BJ (cell line): ENCODE measurements at places on chromosomes 11 and 22.

DNA sequence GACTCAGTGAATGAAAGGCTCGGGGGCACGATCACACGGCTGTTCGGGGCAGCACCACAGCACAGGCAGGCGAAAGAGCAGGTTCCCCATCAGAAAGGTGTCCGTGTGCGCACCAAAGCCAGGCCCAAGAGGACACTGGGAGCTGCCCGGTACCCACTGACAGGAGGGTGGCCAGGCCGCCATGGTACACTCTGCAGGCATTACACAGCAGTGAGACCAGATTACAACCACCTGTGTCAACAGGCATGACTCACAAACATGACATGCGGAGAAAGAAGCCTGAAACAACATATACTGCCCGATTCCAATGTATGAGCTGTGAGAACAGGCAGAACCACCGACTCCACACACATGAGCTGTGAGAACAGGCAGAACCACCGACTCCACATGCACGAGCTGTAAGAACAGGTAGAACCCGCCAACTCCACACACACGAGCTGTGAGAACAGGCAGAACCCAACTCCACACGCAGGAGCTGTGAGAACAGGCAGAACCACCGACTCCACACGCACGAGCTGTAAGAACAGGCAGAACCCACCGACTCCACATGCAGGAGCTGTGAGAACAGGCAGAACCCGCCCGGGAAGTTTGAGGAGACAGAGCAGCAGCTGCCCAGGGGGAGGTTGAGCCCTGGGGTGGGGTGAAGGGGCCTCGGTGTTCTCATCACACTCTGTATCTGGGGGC lies 32.6 kb downstream of the KIAA0930 start:
- DNase-seq, result no peak

DNA sequence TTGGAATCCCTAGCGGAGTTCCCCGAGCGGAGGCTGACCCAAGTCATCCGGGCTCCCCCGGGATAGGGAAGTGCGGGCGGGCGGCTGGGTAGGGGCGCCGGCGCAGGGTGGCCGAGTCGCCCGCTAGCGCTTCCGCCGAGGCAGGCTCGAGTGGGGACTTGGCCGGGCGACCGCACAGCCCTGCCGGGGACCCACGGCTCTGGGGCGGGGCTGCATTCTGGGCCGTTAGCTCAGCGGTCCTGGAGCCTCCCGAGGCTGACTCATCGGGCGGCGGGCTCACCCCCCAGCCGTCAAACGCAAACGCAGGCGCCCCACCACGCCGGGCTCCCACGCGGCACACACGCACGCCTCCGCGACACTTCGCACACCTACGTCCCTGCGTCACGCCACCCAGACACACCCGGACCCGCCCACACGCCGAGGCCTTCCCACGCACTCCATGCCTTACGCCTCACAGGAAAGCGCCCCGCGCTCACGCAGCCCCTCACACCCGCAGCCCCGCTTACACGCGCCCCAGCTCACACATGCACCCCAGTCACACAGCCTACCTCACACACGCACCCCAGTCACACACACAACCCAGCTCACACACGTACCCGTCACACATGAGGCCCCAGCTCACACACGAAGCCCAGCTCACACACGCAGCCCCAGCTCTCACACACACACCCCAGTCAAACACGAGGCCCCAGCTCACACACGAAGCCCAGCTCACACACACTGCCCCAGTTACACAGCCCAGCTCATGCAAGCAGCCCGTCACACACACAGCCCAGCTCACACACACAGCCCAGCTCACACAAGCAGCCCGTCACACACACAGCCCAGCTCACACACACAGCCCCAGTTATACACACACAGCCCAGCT lies 1.2 kb downstream of the PHLDB1 start:
- DNase-seq, result no peak

DNA sequence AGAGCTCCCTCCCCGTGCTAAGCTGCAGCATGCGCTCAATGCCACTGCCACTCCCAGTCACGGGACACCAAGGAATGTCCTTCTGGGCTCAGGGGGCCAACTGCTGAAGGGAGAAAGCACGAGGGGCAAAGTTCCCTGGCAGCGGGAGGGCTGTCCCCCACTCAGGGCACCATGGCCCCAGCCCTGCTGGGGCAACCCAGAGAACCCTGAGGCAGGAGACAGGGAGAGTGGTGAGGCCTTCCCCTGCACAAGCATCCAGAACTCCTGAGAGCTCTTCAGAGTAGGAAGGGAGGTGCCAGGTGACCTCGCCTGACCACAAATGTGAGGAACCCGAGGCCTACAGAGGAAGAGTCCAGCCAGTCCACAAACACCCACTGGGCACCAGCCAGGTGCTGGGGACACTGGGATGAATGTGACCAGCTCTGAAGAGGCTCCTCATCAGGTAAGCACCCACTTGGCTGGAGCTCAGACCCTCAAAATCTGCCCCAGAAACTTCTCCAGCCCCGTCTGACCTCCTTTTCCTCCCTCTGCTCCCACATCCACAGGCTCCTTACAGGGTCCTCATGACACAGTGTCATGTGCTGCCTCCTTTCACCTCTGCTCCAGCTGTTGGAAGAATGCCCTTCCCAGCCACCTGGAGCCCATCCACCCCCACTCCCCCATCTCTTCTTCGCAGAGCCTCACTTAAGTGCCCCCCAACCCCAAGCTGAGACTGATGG lies 15.6 kb downstream of the GDPD5 start:
- DNase-seq, result no peak

GRCh38 chr11:44601471-44602370 lies 36.3 kb downstream of the CD82 start:
- DNase-seq, result no peak

DNA sequence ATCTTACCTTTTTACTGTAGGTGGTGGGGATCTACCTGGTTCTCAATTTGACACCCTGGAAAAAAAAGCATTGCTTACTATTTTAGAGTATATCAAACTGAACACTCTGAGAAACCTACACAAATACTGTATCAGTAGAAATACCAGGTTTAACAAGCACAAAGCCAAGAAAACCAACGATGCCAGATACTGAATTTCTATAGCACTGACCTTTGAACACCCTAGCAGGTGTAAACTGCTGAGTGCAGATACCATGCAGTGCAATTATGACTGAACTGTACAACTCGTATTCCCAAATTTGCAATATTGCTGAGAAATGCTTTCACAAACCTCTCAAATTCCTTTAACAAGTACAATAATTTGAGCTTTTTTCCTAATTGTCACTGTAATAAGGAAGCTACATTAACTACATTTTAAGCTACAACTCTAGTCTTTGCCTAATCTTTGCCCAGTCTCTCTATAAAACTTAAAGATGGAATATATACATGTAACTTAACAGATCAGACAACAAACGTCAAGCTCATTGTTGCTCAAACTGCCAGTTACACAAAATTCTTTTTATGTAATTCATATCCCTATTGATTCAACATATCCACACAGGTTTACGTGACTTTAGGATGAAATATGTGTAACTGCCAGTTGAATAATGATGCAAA lies 8.9 kb downstream of the TAF1D start:
- DNase-seq, result no peak

DNA sequence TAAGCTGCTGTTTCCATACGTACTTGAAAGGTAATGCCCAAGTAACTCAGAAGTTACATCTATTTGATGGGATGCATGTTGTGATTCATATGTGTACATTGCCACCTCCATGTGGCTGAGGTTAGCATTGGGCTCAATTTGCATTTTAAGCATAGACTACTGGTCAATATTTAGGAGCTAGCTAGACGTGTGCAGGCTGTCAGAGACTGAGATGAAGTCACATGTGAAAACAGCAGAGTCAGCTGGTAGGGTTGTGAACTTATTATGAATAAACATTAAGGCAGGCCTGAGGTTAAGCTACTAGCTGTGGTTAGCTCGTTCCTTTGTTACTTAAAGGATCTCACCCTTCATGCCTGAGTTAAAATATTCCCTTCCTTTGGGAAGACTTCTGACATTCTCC lies 114.5 kb upstream of the MTNR1B start:
- no peak for DNase-seq

DNA sequence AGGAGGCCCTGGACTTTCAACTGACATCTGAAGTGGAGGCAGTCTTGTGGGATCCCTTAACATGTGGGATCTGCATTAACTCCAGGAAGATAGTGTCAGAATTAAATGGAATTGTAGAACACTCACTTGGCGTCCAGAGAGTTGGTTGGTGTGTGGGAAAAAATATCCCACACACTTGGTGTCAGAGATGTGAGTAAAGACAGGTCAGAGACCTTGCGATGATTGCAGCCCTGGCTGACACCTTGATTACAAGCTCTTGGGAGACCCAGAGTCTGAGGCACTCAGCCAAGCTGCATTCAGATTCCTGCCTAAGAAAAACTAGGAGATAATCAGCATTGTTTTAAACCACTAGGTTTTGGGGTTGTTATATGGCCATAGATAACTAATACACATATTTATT lies 7.2 kb upstream of the TPCN2 start:
- DNase-seq, result no peak

DNA sequence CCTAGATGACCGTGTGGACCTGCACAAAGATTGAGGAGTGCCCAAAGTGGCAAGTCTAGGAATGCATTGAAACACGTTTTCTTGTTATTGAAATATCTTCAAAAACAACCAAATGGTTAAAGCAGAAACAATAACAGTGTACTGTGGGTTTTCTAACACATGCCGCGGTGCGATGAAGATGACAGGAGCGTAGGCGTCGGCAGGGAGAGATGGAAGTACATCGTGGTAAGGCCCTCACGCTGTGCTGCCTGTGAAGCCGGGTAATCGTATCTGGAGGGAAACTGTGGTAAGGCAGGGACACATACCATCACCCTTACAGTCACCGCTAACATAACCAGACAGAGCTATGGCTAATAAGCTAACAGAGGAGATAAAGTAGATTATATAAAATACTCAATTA lies 261.4 kb downstream of the TBC1D22A start:
- DNase-seq, result no peak

- DNase-seq, result no peak
Observed at GRCh38 chr11:100573911-100574513, 113.1 kb upstream of the ARHGAP42 start.

DNA sequence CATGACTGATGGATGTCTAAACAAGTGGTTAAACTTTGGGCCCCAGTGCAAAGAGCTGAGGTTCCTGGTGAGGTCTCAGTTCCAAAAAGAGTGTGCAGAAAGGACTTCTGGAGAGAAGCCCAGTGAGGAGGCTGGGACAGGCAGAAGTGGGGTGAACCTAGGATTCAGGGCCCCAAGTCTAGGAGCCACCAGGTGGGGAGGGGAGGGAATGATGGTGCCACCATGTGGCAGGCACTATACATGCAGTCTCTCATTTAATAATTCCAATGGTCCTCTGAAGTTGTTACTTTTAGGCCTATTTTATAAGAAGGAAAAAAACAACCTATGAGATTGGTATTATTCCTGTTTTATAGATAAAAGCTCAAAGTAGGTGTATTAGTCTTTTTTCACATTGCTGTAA lies 102.0 kb downstream of the INSC start:
- no peak for DNase-seq

- no peak for DNase-seq
Observed at GRCh38 chr11:112520354-112520753, 259.7 kb upstream of the PLET1 start.

DNA sequence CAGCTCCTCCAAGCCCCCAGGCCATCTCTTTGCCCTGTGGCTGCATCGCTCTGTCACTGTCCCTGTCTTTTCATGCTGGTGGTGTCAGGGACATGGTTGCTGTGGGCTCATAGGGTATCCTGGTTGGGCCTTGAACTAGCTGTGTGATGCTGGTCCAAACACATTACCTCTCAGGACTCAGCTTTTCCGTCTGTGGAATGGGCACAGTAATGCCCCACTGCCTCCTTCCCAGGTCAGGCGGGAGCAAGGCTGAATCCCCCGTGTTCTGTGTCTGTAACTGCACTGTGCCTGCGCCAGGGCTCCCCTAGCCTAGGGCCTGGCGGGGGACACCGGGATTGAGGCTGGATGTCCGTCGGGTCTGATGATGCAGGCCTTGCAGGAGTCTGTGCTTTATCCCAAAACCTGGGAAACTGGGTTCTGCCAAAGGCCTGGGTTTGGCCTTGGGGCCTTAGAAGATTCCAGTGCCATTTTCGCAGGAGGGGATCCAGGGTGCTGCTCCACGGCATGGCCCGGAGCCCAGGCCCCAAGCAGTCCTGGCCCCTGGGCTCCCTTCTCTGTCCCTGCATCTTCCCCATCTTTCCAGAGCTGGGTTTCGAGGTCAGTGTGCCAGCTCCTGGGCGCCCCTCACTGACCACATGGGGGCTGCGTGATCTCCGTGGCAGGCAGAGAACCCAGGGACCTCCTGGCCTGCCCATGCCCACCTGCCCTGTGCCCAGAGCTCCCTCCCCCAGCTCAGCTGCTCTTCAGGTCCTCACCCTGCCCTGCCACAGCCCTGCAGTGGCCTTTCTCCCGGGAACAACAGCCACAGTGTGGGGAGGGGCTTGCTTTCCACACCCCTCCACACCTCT lies 32.7 kb upstream of the CELSR1 start:
- DNase-seq, result no peak

GRCh38 chr11:104705490-104706190 lies 192.6 kb downstream of the CASP12 start:
- DNase-seq, result no peak

DNA sequence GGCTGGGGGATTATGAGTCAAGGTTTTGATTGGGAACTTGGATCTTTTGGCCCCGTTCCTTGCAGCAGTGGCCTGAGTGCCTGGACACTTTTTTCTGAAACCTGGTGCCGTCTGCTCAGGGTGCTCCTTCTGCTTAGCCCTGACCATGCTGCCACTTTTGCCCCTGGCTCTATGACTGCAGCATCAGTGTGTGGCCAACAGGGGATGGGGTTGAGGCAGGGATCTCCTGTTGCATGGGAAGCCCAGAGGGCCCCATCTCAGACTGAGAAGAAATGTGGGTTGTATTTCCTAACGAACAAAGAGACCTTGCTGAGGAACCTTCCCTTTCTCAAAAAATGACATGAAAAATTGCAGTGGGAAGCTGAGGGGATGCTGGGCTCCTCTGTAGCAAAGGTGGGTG lies 18.7 kb downstream of the POU2F3 start:
- DNase-seq, result no peak

- DNase-seq, result no peak
Observed at GRCh38 chr22:37279331-37280181, 2.8 kb upstream of the CYTH4 start.

GRCh38 chr22:36226189-36226588 lies 13.1 kb downstream of the APOL2 start:
- DNase-seq, result no peak

- no peak for DNase-seq
Observed at GRCh38 chr22:23053912-23054530, 16.3 kb upstream of the GNAZ start.

DNA sequence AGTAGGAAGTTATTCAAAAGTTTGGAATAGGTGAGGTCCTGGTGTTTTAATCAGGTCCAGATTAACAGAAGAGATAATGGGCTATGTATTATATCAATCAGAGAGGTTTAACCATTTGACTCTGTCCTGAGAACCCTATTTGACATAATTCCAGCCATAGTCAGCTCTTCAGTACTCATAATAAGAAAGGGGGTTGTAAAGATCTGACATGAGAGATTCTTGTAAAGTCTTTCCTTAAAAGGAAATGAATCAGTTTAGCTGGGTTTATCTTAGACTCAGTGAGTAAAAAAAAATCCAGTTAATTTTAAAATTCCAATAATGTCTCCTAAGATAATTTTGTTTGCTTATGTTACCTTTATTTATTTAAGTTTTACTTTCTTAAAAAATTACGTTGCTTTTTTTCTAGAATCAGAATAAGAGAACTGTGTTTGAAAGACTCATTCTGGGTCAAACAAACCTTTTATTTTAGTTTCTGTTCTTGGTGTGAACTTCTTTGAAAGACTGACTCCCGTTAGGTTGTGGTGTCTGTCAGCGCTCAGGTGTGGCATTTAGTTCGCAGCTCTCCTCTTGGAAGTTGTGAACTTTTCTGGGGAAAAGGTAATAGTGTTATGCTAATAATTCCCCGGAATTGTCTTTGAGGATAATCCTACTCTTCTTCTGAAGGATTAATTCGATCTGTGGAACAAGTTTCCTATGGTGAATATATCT lies 20.5 kb downstream of the NUCB2 start:
- no peak for DNase-seq
